ENCODE measurements at places on chromosomes 2 and 18. TPM values are rescaled to one million over a fixed set of nuclear protein-coding genes. Genes with fewer than 3 reads are reported as not detected.

DNA sequence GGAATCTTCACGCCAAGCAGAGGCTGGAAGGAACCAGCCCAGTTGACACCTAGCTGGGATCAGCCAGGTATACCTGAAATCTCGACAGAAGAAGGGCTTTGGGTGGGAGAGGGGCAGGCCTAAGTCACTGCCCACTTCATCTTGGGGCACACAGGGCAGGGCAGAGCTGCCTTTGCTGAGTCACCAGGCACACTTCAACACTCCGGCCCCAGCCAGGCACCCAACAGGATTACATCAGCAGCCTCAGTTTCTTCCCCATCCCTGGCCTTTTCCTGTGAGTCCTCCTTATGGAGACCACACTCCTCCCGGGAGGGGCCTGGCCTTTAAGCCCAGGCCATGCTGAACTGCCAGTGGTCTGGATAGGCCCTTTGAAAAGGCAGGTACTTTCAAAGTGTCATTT is 201.7 kb upstream of the HS6ST1 start:
- H3K27me3 ChIP-seq: no peaks in the 10 kb centered on the region
- H3K36me3 ChIP-seq: no peaks in the 10 kb centered on the region
- no peak for DNase-seq
- no peaks in the 10 kb centered on the region for H3K4me1 ChIP-seq
- no peak overlapping the region for H3K27ac ChIP-seq

- H3K27ac ChIP-seq: no peak overlapping the region
- peaks cover 9% of the 10 kb centered on the region for H3K4me1 ChIP-seq
- H3K36me3 ChIP-seq: no peaks in the 10 kb centered on the region
- no peak overlapping the region for H3K4me3 ChIP-seq
- no peak for DNase-seq
Observed at GRCh38 chr2:140994856-140995255, 1136.0 kb downstream of the LRP1B start.

DNA sequence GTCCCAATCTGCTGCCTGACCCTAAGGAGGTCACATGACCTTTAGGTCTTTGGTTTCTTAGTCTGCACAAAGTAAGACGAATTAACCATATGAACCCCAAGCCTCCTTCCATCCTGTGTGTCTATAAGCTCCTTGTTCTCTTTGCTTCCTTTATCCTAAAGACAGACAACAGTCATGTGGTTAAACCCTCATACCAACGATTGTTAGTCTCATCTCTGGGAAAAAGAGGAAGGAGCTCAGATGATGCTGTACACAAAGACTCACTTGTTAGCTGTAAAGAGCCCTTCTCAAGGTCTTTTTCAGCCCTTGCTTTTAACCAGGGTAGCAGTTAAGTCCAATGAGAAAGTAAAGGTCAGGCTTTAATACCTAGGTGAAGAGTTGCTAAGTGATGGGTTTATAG is 443.7 kb downstream of the TNS1 start:
- DNase-seq: no peak
- H3K27ac ChIP-seq: no peak overlapping the region
- H3K27me3 ChIP-seq: peaks cover 13% of the 10 kb centered on the region
- no peaks in the 10 kb centered on the region for H3K4me1 ChIP-seq
- H3K4me3 ChIP-seq: no peak overlapping the region
- H3K36me3 ChIP-seq: no peaks in the 10 kb centered on the region

DNA sequence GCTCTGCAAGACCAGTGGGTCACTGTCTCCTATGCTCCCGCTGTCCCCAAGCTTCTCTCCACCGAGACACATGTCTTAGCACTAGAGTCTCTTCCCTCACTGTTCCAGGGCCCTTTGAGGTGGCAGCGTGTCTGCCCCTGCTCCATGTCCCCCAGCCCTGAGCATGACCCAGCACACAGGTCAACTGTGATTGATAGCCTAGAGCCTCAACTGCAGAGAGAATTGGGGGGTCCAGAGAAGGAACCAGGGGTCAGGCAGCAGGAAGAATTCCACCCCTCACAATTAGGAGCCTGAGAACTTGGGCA is 54.6 kb upstream of the ODC1 start:
- H3K36me3 ChIP-seq: peaks cover 5% of the 10 kb centered on the region
- no peak overlapping the region for H3K4me3 ChIP-seq
- H3K4me1 ChIP-seq: peaks cover 12% of the 10 kb centered on the region
- no peak for DNase-seq
- peaks cover 15% of the 10 kb centered on the region for H3K27me3 ChIP-seq

DNA sequence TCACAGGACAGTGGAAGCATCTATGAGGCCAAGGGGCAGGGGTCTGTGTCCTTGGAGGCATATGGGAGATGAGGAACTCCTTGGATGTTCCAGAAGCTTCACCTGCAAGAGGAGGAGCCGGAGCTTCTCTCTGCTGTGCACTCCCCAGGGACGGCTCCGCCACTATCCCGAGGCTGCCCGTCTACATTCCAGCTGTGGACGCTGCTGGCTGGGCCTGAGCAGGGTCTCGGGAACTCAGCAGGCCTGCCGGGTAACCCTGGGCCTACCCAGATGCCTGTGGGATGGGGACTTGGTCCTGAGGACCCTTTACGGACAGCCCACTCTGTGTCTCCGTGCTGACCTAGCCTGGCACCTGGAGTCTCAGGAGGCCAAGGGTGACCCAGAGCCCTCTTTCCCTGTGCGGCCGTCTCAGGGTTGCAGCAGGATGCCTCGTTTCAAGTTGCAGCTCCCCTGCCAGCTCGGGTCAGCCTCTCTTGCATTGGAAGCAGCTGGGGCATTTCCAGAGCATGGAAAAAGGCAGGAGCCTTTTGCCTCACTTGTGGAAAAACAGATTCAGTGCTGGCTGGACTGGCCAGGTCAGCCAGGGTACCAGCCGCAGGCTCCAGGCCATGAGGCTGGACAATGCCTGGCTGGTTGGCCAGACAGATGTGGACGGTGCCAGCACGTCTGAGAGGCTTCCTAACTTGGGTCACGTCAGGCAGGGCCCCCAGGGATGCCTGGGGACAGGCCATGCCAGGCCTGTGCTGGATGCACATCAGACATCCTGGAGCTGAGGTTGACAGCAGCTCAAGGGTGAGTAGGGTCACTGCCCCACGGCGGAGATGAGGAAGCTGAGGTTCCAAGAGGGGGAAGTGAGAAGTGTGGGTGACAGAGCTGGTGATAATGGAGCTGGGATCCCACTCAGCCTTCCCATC is 41.5 kb downstream of the SCTR start:
- no peaks in the 10 kb centered on the region for H3K27me3 ChIP-seq
- DNase-seq: no peak
- no peaks in the 10 kb centered on the region for H3K36me3 ChIP-seq
- no peak overlapping the region for H3K4me3 ChIP-seq

MEIS1 gene
- 4.4 TPM for total RNA-seq

LIMS4 gene
- total RNA-seq: 1.5 TPM
